ENCODE measurements at places on chromosomes 11 and 22. TPM values are rescaled to one million over a fixed set of nuclear protein-coding genes. Genes with fewer than 3 reads are reported as not detected.
A peak's percentile ranks its signal among the peaks of the same experiment; 100 is the strongest.

- DNase-seq = no peak
These were observed 39.3 kb downstream of the DDI1 start for GRCh38 chr11:104075706-104076105.

Gene C1QTNF5
- polyA plus RNA-seq = 27.1 TPM

- no peak for DNase-seq
These were observed 234.5 kb downstream of the METTL15 start for GRCh38 chr11:28342716-28343115.

DNA sequence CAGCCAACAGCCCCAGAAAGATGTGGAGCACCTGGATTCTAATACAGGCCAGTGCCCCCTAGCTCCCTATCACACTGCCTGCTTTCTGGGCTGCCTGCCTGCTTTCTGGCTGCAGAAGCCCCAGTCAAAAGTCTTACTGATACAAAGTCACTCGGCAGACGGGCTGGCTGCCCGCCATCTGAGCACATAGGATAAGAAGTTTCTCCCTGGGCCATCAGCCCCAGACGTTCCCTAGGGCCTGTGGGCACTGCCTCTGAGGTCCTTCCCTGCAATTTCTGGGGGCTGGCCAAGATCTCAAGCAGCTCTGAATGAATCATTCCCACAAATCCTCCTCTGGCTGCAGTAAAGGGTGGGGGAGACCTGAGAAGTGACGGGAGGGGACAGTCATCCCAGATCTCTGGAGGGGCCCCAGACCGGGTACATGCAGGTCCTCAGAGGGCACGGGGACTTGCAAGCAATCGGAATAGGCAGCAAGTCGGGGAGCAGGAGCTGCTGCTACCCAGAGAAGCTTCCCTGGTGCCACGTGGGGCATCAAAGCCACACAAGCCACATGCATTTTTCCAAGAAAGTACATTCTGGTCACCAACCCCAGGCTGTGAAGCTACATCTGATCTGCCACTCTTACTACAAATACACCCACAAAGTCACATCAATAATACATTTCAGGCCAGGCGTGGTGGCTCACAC, 4.7 kb downstream of the TPST2 start:
- DNase-seq = peak; percentile 84

DNA sequence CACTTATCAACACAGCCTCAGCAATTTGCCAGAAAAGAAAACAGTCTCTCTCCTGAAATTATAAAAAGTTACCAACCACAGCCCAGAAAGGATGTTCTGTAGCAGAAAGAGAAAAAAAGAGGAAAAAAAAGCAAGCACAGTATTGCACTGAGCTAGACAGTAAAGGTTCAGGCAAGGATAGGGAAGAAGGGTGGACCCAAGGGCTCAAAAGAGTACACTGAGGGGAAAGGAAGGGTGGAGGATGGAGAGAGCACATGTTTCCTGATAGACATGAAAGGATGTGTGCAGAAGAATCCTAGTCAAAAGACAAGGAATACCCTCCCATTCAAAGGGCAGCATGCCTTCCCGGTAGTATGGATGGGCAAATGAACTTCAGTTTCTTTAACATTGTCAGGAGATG, 59.1 kb downstream of the RRAS2 start:
- DNase-seq = no peak

Gene XKR3
- not detected for polyA plus RNA-seq

Gene UEVLD
- polyA plus RNA-seq = 7.0 TPM

Gene FGF19
- polyA plus RNA-seq = not detected

Gene TUBA8
- 307 TPM for polyA plus RNA-seq

Gene CHORDC1
- 30.9 TPM for polyA plus RNA-seq

DNA sequence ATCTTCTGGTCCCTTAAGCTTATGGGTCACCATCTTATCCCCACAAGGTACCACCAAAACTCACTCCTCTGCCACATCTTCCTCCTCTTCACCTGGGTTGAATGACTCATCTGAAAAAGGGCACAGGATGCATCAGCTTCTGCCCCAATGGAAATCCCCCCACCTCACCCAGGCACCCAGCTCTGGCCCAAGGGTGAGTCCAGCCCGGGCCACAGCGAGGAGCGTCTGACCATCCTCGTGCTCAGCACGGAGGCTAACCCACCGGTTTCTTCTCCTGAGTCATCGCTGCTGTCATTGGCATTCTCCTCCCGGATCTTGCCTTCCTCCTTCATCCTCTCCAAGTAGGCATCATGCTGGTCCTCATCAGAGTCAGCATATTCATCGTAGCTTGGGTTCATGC, 5.3 kb upstream of the TNKS1BP1 start:
- DNase-seq = no peak

Gene DGCR6L
- polyA plus RNA-seq = 88.9 TPM

- no peak for DNase-seq
These were observed 131.9 kb downstream of the TEAD1 start for GRCh38 chr11:12806113-12806512.

DNA sequence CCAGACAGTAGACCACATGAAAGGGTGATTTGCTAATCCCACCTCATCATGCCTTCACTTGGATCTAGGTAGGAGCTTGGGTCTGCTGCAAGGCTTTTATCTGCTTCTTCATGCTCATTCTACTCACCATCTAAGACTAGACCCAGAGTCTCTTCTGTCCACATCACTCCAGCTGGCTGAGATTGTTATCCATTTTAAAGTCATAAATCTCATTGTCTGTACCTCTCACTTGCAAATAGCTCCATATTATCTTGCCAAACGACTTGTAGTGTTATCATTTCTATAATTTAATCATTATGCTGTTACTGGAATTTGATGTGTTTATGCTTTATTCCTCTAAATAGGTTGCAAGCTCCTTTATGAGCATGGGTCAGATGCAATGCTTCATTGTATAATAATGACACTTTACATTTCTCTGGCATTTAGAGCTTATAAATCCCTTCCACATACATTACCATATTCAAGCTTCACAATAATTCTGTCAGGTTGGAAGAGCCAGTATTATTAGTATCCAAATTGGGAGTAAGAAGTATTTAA, 254.2 kb upstream of the SORL1-AS1 start:
- DNase-seq = no peak

GRCh38 chr11:116792869-116793771, 1.4 kb upstream of the APOA5 start:
- DNase-seq = no peak
